ENCODE measurements at places on chromosomes 3 and 15.
A peak's percentile ranks its signal among the peaks of the same experiment; 100 is the strongest.

- no peak for DNase-seq
These were observed 11.9 kb downstream of the IL17RB start for GRCh38 chr3:53858096-53858741.

GRCh38 chr3:182902236-182902635 lies 78.1 kb downstream of the DCUN1D1 start:
- no peak for DNase-seq

- no peak for DNase-seq
These were observed 143.3 kb downstream of the CHDH start for GRCh38 chr3:53702776-53703530.

- no peak for DNase-seq
These were observed 6.1 kb downstream of the ZIC1 start for GRCh38 chr3:147415286-147415685.

GRCh38 chr3:176147251-176147650 lies 1050.0 kb downstream of the TBL1XR1 start:
- no peak for DNase-seq

DNA sequence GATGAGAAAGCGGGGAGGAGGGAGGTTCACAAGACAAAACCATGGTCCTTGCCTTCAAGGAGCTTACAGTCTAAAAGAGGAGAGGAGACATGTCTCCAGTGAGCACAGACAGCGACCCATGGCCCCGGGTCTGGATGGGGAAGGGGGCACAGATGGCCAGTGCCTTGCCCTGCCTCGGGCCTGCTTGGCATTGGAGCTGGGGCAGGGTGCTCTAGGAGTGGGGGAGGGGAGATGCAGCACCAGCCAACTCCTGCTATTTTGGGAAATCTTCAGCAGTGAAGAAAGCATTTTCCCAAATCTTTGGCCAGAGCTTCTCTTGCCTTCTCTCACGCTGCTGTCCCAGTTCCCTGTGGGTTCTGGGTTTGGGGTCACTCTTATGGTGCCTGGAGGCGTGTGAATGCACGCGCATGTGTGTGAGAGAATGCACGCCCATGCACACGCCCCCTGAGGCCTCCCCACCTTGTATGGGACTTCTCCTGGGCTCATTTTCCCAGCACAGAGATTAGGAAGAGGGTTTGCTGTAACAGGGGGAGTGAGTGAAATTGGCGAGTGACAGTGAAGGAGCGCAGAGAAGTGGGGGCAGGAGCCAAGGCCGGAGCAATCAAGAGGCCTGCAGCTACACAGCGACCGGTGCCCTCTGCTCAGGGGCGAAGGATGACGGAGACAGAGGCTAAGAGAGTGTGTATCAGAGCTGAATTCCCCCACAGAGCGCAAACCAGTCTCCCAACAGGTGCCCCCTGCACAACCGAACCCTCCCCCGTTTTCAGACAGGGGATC lies 71.5 kb downstream of the SEMA5B start:
- no peak for DNase-seq

- no peak for DNase-seq
These were observed 4.0 kb upstream of the ITGA11 start for GRCh38 chr15:68435966-68436365.

- DNase-seq, result no peak
These were observed 133.3 kb downstream of the SUCLG2 start for GRCh38 chr3:67521053-67521646.

GRCh38 chr15:85580879-85581278 lies 200.5 kb downstream of the AKAP13 start:
- peak; percentile 57 for DNase-seq

GRCh38 chr3:146884296-146884695 lies 279.1 kb upstream of the PLSCR5 start:
- DNase-seq, result no peak

- DNase-seq, result no peak
These were observed 241.4 kb upstream of the EOMES start for GRCh38 chr3:27963519-27963918.

DNA sequence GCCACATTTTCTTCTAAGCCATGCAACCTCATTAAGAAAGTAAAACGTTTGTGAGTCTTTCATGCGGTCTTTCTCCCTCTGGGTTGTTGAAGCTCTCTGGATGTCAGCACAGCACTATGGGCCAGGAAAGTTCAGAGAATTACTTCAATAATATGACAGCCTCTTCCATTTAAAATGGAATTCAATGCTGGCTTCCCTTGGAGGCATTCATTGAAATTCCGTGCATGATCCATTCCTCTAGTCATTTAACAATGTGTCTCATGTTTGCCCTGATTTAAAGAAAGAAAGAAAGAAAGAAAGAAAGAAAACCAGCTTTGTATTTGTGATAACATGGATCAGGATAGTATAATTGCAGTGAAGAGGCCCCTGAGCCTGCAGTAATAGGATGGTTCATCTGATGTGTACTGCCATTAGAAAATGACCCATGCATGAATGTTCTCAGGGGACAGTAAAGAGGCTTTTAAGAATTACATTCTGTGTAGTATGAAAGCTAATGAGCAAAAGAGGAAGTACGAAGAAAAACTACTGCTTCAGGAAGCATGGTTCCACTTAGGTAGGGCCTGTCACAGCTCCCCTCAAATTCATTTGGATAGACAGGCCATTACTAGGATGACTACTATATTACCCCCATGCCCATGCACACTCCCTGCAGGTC lies 146.0 kb downstream of the ARPP21 start:
- DNase-seq, result no peak

DNA sequence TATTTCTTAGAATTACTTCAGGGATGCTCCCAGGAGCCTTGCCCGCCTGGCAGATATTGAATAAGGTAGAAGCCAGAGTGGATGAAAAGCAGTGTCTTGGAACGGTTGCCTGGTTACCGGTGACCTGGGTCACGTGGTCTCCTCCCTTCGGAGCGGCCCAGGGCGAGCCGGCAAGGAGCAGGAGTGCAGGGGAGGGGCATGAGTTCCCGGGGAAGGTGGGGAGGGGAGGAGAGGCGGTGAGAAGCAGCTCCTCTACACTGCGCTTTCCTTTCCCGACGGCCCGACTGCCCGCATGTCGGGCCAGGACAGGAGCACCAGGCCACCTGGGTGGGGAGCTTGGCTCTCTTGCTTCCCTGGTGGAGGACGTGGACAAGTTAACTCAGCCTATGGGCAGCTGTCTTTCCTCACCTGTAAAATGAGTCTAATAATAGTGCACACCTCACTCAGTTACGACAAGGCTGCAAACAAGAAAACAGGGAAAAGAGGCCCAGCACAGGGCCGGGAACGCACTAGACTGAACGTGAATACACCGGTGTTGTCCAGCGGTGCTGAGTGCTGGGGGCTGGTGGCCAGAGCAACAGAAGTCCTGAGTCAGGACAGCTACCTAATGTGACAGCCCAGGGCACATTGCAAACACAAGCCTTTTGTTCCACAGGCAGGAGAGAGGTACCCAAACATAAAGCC lies 198.3 kb downstream of the ADAMTS9 start:
- DNase-seq, result no peak

DNA sequence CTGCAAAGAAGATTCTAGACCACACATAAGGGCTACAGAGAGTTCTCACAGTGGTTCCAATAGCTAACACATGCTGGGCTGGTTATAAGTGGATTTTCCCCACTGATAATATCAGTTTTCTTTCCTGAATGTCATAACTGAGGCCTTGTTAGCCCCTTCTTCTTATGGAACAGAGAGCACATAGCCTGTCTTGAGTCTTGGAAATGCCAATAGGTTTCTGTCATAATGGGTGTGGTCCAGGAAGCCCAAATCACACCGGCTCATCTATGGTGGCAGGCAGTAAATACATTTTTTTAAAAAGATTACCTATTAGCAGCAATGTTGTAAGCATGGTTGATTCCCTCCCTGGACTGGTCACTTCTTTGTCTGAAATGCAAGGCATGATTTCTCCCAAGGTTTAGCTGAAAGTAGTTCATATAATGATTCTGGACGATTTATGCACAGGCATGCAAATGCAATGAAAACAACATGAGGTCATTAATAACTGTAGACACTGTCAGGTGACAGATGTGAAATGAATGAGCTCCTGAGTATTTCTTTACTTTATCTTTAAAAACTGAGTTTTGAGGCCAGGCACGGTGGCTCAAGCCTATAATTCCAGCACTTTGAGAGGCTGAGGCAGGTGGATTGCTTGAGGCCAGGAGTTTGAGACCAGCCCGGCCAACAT lies 67.2 kb upstream of the ATP2C1 start:
- no peak for DNase-seq

DNA sequence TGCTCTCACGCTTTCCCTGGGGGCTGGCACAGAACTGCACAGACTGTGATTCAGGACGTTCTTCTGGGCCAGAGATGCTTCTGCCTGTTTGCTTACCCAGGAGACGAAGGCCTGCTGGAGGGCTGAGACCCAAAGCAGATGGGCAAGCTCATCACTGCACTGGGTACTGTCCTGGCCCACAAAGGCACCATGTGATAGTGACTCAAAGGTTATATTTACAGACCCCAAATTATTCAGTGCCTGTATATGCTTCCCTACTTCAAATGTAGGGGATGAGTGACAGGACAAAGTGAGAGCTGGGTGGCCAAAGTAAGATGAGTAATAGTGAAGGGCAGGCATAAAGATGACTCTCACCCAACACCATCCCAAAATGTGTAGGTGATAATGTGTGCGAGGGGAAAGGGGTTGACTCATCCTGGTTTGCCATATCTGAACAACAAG lies 127.4 kb downstream of the WDR76 start:
- DNase-seq, result no peak

- DNase-seq, result no peak
These were observed 28.1 kb upstream of the SPRED1 start for GRCh38 chr15:38224486-38224885.

GRCh38 chr3:71657831-71658530 lies 67.2 kb downstream of the EIF4E3 start:
- DNase-seq, result no peak

GRCh38 chr3:126300761-126301481 lies 56.3 kb downstream of the KLF15 start:
- DNase-seq, result no peak

DNA sequence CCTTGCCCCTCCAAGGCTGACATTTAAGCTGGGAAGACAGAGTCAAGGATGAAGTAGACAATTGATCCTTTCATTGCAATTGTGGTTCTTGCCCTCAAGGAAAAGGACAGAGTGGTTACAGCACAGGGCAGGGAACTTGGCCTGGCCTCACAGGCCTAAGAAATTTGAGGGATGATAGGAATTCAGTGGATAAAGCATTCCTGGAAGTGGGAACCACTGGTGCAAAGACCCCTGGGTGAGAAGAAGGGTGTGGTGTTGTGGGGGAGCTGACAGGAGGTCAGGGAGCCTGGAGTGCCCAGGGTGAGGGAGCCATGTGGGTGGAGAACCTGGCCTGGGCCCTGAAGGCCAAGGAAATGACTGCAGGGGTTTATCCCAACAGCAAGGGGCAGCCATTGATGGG lies 287.4 kb downstream of the UACA start:
- no peak for DNase-seq

GRCh38 chr3:50304601-50305000 lies 1.2 kb upstream of the HYAL1 start:
- no peak for DNase-seq

DNA sequence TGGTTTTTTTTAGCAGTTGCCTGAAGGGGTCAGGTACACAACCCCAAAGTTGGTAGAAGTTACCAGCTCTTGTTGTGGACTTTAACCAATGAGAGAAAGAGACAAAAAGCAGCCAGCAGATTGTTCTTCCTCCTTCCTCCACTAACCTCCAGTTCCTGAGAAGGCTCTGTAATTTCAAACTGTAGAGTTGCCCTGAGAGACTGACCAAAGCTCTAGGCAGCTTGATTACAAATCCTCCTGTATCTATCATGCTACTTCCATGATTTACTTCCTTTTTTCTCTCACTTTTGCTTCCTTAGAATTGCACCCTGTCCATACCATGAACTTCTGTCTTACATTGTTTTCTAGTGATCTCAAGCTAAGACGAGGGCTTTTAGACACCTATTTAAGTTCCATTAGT lies 29.2 kb downstream of the NSUN3 start:
- DNase-seq, result no peak

DNA sequence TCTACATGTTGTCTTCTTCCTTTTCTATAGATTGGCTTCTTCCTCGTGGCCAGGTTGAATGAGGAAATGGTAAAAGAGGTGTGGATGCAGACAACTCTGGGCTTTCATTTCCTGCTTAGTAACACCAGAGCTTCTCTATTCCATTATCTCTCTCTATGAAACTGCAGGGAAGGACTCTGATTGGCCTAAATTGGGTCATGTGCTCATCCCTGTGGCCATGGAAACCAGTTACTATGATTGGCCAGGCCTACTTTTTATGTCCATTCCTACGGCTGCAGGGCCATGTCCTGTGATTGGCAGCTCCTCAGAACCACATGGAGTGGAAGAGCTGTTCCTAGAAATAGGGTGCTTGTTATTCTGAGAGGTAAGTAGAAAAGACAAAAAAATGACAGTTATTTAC lies 486.9 kb upstream of the ADAMTS9 start:
- no peak for DNase-seq

DNA sequence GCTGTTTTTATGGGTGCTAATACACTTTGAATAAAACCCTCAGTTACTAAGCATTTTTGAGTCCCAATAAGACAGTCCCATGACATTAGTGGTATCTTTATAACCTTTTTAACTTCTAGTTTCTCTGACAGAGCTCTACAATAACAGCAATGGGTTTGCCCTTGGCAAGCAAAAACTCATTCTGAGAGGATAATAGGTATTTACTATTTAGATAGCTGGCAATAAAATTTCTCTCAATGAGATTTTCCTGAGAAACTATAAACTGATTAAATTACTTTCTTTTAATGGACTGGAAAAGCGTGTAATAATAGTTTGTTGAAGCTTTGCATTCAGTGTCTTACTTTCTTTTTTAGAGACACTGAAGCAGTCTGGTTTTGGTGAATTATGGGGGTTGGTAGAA lies 168.0 kb upstream of the MLF1 start:
- DNase-seq, result no peak

DNA sequence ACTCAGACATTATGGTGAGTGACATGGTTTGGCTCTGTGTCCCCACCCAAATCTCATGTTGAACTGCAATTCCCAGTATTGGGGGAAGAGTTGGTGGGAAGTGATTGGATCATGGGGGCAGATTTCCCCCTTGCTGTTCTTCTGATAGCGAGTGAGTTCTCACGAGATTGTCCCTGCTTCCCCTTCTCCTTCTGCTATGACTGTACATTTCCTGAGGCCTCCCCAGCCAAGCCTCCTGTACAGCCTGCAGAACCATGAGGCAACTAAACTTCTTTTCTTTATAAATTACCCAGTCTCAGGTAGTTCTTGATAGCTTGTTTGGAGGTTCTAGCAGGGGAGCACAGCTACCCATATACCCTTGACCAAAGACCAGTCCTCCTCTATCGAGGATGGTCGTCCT lies 45.9 kb downstream of the ADAM10 start:
- DNase-seq, result no peak

- DNase-seq, result no peak
These were observed 166.5 kb downstream of the GMNC start for GRCh38 chr3:190695994-190696393.
